Activated naive CD4-positive, alpha-beta T cell treated with anti-CD3 and anti-CD28 coated beads, Interleukin-2, amount 50 U/mL, for 72 hours (primary cell): ENCODE measurements at places on chromosomes 4 and X. TPM values are rescaled to one million over a fixed set of nuclear protein-coding genes. Genes with fewer than 3 reads are reported as not detected.

DNA sequence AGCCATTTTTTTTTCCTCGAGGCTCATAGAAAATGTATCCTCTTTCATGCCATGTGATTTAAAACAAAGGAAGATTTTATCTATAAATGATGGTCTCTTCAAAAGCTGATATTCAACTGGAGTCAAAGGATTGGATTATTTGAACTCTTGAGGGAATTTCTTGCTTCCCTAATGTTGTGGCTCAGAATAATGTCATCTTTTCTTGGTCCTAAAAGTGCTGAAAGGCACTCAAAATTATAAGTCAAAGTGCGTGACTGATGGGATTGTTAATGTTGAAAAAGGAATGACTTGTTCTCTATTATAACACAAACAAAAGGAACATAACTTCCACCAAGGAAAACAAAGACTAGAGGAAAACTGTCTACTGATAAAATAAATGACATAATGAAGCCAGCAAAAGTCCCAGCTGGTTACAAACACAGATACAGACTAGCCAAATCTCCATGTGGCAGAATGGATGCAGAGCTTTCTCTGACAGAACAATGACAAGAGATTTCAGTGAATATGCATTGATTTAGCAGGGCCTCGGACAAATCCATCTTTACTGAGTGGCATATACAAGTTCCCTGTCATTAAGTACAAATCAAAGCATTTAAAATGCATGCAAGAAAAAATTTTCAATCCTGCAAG, 552.6 kb downstream of the GBA3 start:
- no peak for DNase-seq

- no peak for DNase-seq
Measured at GRCh38 chr4:29467044-29467717, 1253.0 kb upstream of the PCDH7 start.

DNA sequence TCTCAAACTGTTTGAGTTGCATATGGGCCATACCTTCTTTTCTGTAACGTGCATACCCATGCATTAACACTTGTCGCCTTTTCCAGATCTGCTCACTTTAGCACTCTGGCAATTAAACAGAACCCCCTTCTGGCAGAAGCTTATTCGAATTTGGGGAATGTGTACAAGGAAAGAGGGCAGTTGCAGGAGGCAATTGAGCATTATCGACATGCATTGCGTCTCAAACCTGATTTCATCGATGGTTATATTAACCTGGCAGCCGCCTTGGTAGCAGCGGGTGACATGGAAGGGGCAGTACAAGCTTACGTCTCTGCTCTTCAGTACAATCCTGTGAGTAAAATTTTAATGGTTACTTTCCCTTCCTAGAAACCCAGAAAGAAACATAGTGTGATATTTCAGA, 4.8 kb downstream of the OGT start:
- no peak for DNase-seq

DNA sequence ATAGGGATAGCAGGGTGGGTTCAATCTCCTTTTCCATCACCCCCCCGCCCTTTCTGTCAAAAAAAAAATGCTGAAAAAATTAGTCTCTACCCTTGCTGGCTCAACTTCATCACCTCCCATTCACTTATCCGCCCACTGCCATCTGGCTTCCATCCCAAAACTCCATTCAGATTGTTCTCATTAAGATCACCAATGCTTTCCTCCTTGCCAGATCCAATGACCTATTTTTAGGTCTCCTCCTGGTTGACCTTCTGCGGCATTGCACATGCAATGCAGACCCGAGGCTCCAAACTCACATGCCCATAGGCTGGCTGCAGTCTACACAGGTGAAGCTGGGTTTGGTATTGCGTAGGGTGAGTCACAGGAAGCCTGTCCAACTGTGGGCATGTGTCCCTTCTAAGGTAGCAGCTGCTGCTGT, 21.1 kb upstream of the STIM2 start:
- DNase-seq, result no peak

GRCh38 chrX:147953976-147954375, 27.2 kb upstream of the FMR1NB start:
- no peak for DNase-seq

DNA sequence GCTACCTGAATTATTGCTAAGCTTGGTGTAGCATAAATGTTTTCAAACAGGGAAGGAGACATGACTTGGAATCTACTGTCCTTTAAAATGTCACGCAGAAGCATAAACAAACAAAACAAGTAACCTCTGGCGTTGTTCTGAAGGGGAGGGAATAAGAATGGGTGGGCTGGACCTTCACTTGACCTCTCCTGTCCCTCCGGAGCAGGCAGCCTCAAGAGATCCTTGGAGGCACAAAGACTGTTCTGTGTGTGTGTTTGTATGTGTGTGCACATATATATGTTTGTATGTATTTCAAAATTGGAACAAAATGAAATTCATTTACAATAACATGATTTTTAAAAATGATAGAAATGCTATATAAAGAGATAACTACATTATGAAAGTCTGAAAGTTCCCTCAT, 91.3 kb upstream of the DCLK2 start:
- no peak for DNase-seq

DNA sequence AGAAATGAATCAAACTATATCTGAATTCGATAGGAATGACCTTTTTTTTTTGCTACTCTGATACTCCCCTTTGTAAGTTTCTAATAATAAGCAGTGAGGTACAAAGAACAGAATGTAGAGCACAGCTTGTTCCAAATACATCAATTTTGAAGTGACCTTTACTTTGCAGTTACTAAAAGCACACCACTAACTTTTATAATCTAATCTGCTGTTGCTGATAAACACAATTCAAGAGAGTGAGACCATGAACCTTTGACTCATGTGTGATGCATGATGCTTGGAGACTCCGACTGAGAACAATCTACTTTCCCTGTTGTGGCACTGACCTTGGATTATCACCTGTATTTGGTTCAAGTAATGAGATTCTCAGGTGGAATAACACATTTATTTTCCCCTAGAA, 91.6 kb upstream of the GNPDA2 start:
- no peak for DNase-seq

- DNase-seq, result no peak
Measured at GRCh38 chr4:167380964-167381363, 146.7 kb upstream of the SPOCK3 start.

DNA sequence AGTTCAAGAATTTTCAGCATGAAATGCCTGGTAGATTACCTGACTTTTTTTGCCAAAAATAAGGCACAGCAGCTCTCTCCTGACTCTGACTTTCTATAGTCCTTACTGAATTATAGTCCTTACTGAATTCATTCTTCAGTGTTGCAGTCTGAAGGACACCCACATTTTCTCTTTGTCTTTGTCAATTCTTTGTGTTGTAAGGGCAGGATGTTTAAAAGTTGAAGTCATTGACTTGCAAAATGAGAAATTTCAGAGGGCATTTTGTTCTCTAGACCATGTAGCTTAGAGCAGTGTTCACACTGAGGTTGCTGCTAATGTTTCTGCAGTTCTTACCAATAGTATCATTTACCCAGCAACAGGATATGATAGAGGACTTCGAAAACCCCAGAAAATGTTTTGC, 168.0 kb downstream of the SOWAHB start:
- DNase-seq, result no peak

DNA sequence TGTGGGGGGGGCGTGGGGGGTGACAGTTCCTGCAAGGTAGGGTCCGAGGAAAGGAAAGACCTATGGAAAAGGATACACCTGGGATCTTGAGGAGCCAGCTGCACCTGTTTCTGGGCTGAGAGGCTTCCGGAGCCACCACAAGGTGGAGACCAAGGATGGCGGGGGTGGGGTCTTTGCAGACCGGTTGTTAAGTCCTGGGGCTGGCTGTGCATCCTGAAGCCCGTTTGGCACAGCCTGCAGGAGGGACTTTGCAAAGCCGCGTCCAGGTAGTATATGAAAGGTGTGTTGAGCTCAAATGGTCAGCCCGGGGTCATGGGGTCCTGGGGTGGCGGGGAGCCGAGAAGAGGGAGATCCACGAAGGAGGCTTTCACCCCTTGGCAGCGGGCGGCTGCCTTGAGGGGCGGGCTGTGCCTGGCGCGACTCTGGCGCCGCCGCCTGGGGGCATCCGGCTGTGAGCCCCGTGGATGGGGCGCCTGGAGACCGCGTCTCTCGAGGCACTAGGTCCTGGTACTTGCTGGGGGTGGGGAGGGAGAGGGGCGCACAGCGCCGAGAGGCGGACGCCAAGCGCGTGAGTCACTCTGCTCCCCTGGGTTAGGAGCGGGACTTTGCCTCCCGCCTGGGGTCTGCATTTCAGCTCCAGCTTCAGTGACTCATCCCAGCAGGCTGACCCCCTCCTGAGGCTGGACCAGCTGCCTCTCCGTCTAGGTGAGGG, 58.2 kb upstream of the DYNLT3 start:
- DNase-seq, result no peak

- DNase-seq, result no peak
Measured at GRCh38 chrX:48470110-48470832, at the start of gene SLC38A5. SLC38A5 (minus strand) TSS chrX:48470260; CDS start chrX:48467924, 2,336 bp downstream.

DNA sequence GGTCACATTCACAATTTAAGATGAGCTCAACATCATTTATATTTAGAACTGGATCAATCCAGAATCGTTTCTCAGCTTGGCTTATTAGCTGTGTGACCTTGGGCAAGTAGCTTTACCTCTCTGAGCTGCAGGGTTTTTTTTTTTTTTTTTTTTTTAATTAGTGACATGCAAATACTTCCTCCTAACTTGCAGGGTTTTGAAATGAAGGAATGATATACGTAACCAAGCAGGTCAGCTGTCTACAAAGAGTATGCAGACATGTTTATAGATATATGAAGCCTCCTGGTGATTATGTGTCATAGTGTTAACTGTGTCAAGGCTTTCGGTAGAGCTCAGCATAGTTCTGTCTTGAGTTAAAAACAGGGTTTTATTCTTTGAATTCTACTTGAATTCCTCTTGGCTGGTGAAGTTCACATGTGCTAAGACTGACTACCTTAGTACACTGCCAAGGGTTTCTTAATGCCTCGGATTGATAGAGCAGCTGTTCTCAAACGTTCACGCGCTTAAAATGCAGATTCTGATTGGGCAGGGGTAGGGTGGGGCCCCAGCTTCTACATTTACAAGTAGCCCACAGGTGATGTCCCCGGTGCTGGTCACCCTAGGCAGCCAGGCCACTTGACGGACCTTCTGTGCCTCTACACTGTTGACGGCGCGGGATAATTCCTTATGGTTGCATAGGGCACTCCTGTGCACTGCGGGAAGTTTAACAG, 654 bp upstream of the STS start:
- peak; percentile 1 for DNase-seq

DNA sequence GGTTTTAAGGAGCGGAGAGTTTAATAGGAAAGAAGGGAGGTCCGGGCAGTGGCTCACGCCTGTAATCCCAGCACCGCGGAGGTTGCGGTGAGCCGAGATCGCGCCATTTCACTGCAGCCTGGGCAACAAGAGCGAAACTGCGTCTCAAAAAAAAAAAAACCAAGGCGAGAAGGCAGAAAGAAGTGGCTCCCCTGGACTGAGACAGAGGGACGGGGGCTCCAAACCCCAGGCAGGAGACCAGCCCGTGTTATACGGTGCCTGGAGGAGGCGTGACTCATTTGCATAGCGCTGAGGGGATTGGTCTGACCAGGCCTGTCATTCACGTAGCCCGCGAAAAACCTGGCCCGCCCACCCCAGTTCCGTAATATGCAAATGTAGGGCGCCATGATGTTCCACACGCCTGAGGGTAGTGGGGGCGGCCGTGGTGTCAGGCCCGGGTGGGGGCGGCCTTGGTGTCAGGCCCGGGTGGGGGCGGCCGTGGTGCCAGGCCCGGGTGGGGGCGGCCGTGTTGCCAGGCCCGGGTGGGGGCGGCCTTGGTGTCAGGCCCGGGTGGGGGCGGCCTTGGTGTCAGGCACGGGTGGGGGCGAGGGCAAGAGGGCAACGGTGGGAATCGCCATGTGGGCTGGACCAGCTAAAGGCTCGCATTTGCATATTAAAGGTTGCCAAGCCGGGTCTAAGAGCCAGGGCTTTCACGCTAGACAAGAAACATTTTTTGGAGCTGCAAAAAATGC, 2.1 kb downstream of the PLCXD1 start:
- peak; percentile 86 for DNase-seq

DNA sequence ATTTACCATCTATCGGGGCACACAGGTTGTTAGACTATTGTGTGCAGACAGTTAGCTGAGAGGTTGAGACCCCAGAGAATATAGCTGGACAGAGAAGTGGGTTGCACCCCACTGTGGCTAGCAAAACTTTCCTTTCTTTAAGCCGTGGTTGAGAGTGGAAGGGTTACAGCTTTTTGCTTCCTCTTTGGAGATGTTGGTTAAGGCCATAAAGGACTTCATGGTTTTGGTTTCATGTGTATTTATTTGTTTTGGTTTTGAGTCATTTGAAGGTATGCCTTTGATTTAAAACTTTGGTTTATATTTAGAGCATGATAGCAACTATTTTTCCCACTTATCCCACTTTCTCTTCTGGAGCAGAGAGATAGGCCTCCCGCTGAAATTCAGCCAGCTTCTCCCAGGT, 274.3 kb upstream of the IL1RAPL1 start:
- DNase-seq, result no peak

DNA sequence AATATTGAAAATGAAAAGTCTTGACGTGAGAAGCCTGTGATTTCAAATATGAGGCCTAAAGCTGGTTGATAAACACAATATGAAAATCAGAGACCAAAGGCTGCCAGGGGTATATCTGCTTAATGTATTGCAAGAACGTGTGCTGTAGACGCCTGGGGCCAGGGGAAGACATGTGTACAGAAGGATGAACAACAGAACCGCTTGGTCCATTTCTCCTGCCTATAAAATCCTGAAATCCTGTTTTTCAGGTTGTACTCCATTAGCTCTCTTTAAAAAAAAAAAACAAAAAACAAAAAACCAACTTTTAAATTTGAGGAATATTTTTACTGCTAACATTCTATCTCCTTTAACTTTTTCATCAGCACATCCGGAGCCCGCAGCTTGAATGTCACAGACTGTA, 109.2 kb downstream of the STOX2 start:
- no peak for DNase-seq

- DNase-seq, result no peak
Measured at GRCh38 chrX:151830911-151831310, 81.8 kb upstream of the MAGEA4 start.

DNA sequence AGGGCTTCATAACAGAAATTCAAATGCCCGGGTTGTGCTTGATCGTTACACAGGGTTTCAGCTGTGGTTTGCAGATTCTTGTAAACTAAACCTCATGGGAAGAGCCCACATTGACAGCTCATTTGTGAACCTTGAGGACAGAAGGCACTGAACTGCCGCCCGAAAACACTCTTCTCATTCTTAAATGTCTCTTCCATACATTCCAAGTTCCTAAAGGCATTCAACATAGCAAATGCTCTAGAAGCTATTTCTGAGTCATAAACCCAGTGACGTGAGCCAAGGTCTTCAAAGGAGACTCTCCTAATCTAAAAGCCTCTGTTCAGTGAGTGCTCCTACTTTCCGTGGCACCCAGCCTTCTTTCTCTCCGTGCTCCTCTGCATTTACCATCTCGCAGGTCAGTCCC, 737.8 kb upstream of the FRG1 start:
- no peak for DNase-seq

NUP62CL gene
- total RNA-seq, result 4.5 TPM

SUPT20HL1 gene
- total RNA-seq, result 0.21 TPM

TMSB15C gene
- 4.5 TPM for total RNA-seq

IQCM gene
- not detected for total RNA-seq

OTC gene
- total RNA-seq, result not detected

SH3RF1 gene
- total RNA-seq, result 0.43 TPM

NKX3-2 gene
- not detected for total RNA-seq

OFD1 gene
- total RNA-seq, result 36.9 TPM

CD38 gene
- total RNA-seq, result 32.8 TPM

ENAM gene
- total RNA-seq, result not detected

PDGFC gene
- not detected for total RNA-seq
